Stimulated activated CD4-positive, alpha-beta T cell treated with anti-CD3 and anti-CD28 coated beads, Interleukin-15, amount 100 ng/mL, for 48 hours (primary cell): ENCODE measurements at places on chromosomes 12 and 14.
A peak's percentile ranks its signal among the peaks of the same experiment; 100 is the strongest.

DNA sequence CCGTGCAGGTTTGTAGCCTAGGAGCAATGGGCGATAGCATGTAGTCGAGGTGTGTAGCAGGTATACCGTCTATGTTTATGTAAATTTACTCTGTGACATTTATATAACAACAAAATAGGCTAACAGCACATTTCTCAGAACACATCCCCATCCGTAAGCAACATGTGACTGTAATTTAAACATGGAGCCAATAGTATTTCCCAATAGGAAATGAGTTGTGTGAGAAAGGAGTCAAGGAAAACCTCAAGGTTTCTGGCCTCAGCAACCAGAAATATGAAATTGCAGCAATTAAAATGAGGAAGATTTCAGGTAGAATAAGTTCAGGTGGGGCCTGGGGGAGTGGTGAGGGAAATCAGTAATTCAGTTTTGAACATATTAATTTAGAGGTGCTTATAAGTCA is 136.0 kb downstream of the MSRB3 start:
- DNase-seq = no peak

DNA sequence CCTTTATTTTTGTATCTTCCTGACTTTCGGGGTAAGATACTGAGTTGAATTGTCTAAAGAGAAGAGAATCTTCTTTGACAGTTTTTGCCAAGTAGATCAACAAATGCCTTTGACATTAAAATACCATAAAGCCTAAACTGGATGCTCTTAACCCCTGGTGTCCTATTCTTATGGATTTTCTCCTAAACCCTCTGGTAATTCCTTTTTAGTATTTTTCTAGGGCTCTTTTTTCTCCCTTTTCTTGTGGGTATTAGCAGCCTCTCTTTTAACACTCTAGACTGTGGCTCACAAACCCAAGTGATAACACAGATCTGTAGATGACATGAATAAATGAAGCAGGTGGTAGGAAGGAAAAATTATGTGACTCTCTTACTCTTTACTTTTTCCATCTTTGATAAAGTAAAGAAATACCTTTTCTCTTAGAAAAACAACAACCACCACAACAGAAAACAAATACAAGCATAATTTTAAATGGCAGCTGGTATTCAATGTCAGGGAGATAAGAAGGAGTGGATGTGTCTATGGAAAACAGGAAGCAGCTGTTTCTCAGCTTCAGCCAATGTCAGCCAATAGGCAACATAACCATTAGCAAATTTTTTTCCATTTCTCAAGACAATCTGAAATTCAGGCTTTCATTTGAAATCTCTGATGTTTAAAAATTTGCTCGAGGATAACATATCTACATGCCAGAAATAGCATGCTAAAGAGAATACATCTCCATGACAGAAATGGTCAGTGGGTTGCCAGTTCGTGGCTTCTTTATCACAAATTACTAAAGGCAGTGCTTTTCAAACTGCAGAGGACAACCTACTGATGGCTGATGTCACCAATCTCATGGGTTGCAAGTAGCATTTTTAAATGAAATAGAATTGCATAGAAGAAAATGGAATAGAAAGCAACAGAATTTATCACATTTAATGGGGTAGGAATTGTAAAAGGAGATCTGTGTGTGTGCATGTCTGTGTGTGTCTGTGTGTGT is 123.1 kb upstream of the KRR1 start:
- no peak for DNase-seq

- no peak for DNase-seq
These were observed 64.9 kb downstream of the EFCAB11 start for GRCh38 chr14:89889626-89890025.

DNA sequence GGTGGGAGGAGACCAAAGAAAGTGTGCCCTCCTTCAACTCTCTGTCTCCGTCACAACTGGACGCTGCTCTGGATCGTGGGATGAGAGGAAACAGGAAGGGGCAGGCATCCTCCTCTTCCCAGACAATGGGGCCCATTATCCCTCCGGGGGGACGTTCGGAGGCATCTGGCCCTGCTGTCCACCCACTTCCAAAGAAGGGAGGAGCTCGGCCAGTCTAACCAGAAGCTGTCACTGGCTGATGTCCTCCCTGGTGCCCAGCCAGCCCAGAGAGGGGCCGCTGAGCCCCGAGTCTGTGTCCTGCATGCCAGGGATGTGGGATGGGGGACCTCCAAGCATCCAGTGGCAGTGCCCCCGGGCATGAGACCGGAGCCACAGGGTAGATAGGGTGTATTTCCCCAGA is 39.8 kb upstream of the MEG3 start:
- DNase-seq = no peak

- no peak for DNase-seq
These were observed 158.8 kb upstream of the NPAS3 start for GRCh38 chr14:32779840-32780239.

GRCh38 chr14:58152014-58152857 is at the start of gene ARMH4:
Gene ARMH4 (minus strand): TSS chr14:58152213. CDS start chr14:58139358, 12,855 bp downstream.
- DNase-seq = peak; percentile 26

DNA sequence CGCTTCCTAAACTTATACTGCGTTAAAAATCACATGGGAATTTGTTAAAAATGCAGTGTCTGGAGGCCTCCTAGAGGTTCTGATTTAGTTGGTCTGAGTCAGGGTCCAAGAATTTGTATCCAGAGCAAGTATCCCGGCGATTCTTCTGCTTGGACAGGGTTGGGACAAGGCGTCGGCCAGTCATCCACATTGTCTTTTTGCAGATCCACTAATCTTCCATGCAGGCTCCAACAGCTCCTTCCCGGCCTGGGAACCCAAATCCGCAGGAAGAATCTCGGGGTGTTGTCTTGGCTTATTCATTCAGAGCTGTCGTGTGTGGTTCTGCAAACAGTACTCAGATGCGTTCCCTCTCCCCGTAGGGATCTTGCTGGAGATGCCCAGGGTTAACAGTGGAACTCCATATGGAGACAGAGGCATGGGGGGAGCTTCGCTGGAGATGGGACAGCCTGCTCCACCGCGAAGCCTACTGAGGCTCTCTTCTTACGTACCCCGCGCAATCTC is 25.3 kb downstream of the GPRC5D start:
- no peak for DNase-seq

GRCh38 chr12:47111392-47111778 is 31.6 kb upstream of the AMIGO2 start:
- no peak for DNase-seq

- no peak for DNase-seq
These were observed 103.0 kb upstream of the SFSWAP start for GRCh38 chr12:131607658-131608447.

DNA sequence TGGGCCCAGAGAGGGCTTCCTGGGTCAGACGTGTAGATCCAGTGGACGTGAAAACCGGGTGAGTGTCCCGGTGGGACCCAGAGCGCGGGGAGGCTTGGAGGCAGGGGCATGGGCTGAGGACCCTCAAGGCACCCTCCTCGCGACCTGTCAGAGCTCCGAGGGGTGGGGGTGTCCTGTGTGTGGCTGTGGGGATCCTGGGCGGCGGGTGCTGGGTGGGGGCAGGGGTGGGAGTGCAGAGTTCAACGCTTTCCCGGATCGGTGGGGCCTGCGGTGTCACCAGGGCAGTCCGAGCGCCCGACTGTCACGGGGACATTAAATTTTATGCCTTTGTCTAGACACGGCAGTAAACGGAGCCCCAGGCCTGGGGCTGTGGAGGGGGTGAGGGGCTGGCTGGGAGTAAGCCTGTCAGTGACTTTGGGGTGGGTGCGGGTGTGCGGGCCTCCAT is 1.0 kb downstream of the TMEM121 start:
- DNase-seq = no peak

DNA sequence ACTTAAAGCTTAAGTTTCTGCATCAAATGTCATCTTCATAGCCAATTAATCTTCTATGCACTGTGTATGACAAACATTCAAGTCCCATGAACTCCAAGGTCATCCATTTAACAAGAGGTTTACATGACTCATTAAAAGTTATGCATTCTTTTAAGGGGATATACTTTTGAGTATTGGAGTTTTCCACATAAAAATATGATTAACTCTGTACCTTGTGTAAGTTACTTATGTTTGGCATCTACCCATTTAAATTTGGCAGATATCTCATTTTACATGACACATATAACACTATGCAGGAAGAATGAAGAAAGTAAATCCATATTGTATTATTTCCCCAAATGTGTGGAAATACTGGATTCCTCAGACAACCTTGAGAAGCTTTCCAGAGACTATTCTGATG is 240.2 kb downstream of the PAX9 start:
- no peak for DNase-seq

DNA sequence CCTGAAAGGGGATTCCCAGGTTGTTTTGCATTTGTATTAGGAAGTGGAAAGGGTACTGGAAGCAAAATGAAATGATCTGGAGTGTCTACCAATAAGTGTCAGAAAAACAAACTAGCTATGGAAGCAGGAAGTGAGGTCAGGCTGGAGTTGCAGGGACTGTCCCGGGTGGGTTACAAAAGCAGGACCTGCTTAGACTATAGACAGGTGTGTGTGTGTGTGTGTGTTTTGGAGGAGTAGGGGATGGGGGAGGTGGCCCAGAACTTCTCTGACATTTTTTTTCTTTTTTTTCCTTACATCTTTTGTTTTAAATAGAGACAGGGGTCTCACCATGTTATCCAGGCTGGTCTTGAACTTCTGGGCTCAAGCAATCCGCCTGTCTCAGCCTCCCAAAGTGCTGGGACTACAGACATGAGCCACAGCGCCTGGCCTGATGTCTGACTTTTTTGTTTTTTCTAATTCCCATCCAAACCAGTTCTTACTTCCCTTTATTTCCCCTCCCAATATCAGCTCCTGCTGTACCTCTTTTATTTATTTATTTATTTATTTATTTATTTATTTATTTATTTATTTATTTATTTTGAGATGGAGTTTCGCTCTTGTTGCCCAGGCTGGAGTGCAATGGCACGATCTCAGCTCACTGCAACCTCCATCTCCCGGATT is 512 bp upstream of the RND1 start:
- no peak for DNase-seq

DNA sequence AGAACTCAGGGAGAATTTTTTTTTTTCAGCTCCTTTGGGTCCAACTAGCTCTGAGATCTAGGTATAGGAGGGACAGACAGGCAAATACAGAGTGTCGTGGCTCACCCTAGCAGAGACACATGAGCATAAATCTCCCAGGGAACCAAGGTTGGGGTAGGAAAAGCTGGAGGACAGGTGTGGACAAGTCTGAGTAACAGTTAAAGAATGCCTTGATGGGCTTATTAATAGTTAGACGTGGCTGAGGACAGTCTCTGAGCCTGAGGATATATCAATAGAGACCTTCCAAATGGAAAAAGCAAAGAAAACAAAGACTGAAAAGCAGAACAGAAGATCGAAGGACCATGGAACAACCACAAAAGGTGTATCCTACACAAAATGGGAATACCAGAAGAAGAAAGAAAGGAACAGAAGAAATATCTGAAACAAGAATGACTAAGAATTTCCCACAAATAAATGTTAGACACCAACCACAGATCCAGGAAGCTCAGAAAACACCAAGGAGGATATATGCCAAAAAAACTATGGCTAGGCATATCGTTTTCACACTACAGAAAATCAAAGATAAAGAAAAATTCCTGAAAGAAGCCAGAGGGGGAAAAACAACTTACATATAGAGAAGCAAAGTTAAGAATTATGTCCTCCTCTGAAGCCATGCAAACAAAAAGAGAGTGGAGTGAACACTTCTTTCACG is 80.9 kb downstream of the PTPRB start:
- DNase-seq = no peak

- no peak for DNase-seq
These were observed 147.0 kb downstream of the SLC16A7 start for GRCh38 chr12:59742841-59743240.

DNA sequence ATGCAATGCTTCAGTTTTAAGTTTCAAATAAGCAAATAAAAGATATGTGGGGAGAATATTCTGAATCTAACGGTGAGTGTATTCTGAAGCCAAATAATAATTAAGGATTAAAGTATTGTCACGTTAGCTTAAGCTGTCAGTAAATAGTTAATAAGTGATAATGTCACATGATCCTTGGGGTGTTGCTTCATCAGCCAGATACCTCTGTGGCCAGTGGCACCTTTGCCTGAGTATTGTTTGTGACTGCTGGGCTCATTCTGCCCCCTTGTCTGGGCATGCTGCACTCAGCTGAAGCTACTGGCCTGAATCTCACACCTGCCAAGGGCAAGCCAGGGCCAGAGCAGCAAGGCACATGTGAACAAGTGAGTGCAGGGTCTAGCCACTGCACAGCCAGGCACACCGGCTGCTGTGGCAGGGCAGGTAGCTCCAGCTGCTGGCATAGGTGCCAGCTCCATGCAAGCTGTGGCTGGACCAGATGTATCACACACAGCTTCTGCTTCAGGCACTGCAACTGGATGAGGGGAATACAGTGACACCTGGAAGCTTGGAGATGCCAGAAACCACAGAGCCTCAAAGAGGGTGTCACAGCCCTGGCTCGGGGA is 739.7 kb downstream of the SLC6A15 start:
- DNase-seq = no peak

GRCh38 chr14:97025722-97026121 is 228.5 kb downstream of the VRK1 start:
- no peak for DNase-seq

DNA sequence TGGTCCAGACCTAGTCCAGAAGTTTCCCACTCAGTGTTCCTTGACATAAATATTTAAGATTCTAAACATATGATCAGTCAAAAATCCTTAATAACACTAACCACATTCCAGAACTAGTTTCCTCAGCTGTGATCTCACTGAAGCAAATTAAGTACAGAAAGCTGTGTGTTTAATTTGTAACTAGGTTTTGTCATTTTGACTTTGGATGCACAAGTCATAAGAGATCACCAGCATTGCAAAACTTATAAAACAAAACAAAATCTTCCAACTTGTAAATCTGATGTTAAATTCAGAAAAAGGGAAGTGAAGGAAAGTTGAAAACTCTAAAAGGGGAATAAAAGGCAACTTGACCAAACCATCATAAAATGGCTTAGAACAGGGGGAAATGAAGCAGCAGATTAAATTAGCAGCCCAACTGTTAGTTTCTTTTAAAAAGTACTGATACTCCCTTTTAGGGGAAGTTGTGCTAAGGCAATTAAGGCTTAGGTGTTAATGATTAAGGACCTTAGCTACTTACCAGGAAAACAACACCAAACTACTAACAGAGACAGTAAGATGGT is 56.6 kb downstream of the SH2B3 start:
- DNase-seq = no peak

DNA sequence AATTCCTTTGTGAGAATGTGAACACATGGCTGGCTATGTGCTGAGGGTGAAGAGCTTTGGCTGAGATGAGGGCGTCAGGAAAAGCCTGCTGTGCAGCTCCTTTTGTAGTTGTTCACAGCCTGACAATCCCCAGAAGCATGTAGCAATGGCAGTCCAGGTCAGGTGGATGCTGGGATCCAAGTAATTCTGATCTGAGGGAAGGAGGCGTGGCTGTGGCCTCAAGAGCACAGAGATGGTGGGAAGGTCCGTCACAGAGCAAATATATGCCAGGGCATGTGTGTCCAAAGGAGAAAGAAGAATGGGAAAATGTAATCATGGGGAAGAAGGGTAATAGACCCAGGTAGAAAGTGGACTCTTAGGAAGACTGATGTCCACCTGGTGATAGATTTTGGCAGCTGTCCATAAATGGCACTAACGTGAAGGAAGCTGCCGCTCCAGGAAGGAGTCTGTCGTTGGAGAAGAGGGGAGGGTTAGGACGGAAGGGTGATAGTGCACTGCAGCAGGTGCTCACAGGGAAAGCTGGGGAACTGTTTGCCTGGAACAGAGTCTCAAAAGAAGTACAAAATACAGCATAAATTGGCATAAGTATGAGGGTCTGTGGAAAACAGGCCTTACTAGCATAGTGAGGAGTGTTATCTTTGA is 13.8 kb downstream of the MGST1 start:
- no peak for DNase-seq

- no peak for DNase-seq
These were observed 3.0 kb upstream of the PRMT5 start for GRCh38 chr14:22932146-22932545.
